Stomach (tissue), 19 donors: ENCODE measurements at places on chromosomes 13 and 19. TPM values are rescaled to one million over a fixed set of nuclear protein-coding genes. Genes with fewer than 3 reads are reported as not detected.

DNA sequence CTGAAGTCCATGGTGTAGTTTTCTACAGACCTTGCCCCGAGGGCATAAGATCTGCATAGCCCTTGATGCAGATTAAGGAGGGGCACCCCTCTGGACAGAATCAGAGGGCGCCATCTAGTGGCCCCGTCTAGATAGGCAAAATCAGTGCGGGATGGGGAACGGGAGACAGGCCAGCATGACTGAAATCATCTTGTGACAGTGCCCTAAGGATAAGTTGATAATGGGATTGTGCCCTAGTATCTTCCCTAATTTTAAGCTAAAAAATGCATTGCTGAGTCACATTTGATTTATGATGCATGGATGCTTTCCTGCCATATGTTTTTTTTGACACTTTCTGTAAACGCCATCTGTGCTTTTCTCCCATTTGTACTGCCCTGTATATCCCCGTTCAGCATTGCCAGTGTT is 19.0 kb upstream of the GPI start:
- peaks cover 73% of the 10 kb centered on the region for H3K36me3 ChIP-seq
- no peak overlapping the region for H3K4me3 ChIP-seq
- no peaks in the 10 kb centered on the region for H3K27me3 ChIP-seq
- H3K27ac ChIP-seq, result no peak overlapping the region
- peaks cover under 1% of the 10 kb centered on the region for H3K4me1 ChIP-seq

MYH14 gene
- total RNA-seq, result 392 TPM

DNA sequence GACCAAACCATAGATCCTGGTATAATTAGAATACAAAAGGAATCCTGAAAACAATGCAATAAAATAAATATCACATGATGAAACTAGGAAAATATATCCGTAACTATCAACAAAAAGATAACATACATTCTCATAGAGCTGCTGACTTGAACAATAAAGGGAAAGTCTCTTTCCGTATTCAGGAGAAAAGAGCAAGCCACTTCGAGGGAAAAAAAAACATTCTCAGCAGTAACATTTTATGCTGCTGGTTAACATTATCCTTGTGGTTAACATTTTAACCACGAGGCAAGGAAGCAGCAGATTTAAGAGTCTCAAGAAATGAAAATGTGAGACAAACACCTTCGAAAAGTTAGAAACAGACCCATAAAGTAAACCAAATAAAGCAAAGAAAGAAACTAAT is 25.8 kb downstream of the NALCN start:
- no peaks in the 10 kb centered on the region for H3K27me3 ChIP-seq
- no peak for DNase-seq
- H3K36me3 ChIP-seq, result no peaks in the 10 kb centered on the region

DNA sequence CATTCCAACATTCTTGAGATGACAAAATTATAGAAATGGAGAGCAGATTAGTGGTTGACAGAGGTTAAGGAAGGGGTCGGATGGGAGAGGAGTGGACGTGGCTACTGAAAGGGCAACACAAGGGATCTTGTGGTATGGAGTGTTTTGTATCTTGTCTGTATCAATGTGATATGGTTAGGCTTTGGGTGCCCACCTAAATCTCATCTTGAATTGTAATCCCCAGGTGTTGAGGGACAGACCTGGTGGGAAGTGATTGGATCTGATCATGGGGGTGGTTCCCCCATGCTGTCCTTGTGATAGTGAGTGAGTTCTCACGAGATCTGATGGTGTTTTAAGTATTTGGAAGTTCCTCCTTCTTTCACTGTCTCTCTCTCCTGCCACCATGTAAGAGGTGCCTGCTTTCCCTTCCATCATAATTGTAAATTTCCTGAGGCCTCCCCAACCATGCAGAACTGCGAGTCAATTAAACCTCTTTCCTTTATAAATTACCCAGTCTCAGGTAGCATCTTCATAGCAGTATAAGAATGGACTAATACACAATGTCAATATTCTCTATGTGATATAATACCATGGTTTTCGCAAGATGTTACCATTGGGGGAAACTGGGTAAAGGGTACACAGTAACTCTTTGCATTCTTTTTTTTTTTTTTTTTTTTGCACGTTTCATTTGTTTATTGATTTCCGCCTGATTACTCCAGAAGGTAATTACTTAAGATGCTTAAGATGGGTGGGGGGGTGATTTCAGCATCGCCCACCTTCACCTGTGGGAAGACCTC is 4.9 kb upstream of the IFNL4 start:
- no peak for DNase-seq
- H3K36me3 ChIP-seq, result no peaks in the 10 kb centered on the region
- H3K27ac ChIP-seq, result no peak overlapping the region
- no peak overlapping the region for H3K4me3 ChIP-seq
- no peaks in the 10 kb centered on the region for H3K4me1 ChIP-seq

SIGLEC9 gene
- total RNA-seq, result 1.2 TPM

ARRDC2 gene
- total RNA-seq, result 38.5 TPM
